HepG2 (cell line): ENCODE measurements at places on chromosomes 7 and 10. TPM values are rescaled to one million over a fixed set of nuclear protein-coding genes. Genes with fewer than 3 reads are reported as not detected.

ACSM6 gene
- total RNA-seq: not detected in 2 replicates

LYZL2 gene
- 0.20 TPM in 1 of 2 replicates, not detected in the other for total RNA-seq

YWHAG gene
- 67.5 and 93.7 TPM in 2 replicates for total RNA-seq

KCNH2 gene
- total RNA-seq: 0.11 TPM in 1 of 2 replicates, not detected in the other

PARP12 gene
- total RNA-seq: 15.5 and 16.2 TPM in 2 replicates
